ELR (cell line): ENCODE measurements at places on chromosomes 6 and 20.

- DNase-seq, result no peak
Measured at GRCh38 chr6:169915769-169916550, 164.5 kb downstream of the ERMARD start.

DNA sequence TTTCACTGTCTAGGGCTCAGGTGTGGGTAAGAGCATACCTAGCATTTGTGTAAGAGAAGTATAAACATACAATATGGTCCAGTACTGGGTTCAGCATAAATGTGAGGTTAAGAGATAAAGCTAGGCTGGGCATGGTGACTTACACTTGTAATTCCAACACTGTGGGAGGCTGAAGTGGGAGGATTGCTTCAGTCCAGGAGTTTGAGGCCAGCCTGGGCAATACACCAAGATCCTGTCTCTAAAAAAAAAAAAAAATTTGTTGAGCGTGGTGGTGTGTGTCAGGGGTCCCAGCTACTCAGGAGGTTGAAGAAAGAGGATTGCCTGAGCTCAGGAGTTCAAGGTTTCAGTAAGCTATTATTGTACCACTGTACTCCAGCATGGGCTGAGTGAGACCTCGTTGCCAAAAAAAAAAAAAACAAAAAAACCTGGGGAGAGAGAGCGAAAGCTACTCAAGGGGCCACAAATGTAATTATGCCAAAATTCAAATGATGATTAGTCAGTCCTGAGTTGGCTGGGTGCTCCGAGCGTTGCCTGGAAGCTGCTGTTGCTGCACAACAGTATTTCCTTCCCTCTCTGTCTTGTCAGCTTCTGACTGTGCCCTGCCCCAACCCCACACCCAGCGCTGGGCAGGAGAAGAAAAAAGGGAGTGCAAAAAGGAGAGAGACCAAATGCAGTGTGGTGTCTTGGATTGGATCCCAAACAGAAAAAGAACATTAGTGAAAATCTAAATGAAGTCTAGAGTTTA is 24.0 kb downstream of the CMTR1 start:
- DNase-seq, result peak; percentile 90

DNA sequence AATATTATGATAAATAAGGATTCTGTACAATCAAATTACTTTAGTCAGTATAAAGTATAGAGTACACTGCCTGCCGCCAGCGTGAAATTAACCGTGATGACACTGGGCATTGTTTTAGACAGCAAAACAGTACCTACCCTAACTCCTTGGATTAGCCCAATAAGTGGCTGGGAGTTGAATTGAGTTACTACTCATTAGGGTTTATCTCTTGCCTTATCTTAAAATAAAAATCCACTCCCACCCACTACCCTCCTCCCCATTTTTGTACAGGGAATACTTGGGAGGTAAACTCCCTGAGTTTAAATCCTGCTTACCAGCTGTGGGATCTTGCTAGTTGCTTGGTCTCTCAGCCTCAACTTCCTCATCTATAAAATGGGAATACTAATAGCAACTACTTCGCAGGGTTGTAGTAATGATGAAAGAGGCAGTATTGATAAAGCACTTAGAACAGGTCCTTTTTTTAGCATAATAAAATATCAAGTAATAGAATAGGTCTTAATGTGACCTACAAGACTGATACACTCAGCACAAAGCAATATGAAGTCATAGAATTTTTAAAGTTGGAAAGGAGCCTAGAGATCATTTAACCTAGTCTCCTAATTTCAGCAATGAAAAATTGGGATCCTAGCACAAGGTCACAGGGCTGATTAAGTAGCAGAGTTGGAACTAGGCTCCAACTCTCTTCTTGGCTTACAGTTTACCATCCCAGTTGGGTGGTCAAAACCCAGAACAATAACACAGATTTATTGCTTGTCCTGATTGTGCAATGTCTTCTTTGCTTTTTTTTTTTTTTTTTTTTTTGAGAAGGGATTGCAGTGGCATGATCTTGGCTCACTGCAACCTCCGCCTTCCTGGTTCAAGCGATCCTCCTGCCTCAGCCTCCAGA is 23.8 kb downstream of the PHACTR2 start:
- no peak for DNase-seq

DNA sequence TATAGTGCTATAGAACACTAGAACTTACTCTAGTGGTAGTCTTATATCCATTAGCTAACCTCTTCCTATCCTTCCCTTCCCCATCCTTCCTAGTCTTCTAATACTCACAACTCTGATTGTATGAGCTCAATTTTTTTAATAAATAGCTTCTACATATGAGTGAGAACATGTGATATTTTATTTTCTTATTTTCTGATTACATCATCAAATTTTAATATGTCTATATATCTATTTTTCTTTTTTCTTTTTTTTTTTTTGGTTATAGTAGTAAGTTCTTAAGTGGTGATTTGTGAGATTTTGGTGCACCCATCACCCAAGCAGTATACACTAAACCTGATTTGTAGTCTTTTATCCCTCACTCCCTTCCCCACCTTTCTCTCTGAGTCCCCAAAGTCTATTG is 112.5 kb downstream of the JAG1 start:
- DNase-seq, result no peak

- DNase-seq, result no peak
Measured at GRCh38 chr6:43271103-43271815, 26.8 kb upstream of the SLC22A7 start.

- no peak for DNase-seq
Measured at GRCh38 chr6:5693225-5694145, 313.2 kb downstream of the NRN1 start.

- no peak for DNase-seq
Measured at GRCh38 chr6:66985816-66986215, 1278.8 kb upstream of the EYS start.

DNA sequence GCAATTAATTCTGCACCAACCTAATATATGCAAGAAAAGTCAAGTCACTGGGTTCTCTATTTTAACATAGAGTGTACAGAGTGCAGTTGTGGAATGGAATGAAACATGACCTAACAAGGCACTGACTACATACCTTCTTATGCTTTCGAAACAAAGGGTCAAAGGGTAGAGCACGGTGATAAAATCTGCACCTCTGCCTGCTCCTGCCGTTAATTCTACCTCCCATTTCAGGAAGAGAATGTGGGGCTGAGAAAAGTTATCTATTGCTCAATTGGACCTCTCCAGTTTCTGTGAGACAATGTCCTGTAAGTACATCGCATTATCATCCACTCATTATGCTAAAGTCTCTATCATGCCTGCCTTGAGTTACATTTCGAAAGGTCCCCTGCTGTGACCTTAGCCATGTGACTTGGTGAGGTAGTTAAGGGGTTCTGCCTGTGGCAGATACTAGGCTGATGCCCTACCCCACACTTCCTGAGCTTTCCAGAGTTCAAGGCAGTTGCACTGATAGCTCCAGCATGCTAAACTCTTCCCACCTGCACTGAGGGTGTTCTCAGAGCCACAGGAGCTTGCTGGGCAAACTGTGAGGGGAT is 14.0 kb upstream of the MOCS1 start:
- no peak for DNase-seq

- no peak for DNase-seq
Measured at GRCh38 chr20:2834401-2835110, 5.9 kb downstream of the PCED1A start.

DNA sequence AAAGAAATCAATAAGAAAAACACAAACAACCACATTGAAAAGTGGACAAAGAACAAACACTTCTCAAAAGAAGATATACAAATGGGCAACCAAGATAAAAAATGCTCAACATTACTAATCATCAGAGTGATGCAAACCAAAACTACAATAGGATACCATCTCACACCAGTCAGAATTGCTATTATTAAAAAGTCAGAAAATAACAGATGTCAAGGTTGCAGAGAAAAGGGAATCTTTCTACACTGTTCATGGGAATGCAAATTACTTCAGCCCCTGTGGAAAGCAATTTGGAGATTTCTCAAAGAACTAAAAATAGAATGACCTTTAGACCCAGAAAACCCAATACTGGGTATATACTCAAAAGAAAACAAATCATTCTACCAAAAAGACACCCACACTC is 29.8 kb downstream of the KIF6 start:
- DNase-seq, result no peak

DNA sequence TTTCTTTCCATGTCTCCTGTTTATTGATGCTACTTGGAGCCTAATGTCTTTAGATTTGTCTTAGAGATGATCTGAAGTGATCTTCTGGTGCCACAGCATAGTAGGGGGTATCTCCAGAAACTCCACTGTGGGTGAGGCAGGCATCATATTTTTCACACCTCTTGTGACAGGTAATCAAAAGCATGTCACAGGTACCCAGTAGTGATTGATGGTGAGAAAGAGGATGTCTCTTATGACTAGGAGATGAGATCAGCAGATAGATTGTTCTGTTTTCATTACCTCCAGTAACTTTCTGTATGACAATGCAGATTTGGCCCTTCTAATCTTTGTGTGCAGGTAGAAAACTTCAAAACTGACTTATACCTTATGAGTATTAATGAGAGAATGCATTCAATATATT is 13.5 kb downstream of the NCOA7 start:
- DNase-seq, result no peak

- no peak for DNase-seq
Measured at GRCh38 chr6:33192671-33193602, 670 bp upstream of the COL11A2 start.

- DNase-seq, result no peak
Measured at GRCh38 chr6:74259981-74260380, 564.0 kb downstream of the CD109 start.

- no peak for DNase-seq
Measured at GRCh38 chr6:39898625-39899024, 35.6 kb downstream of the MOCS1 start.

- DNase-seq, result no peak
Measured at GRCh38 chr6:136024711-136025110, 173.2 kb downstream of the PDE7B start.

- peak; percentile 37 for DNase-seq
Measured at GRCh38 chr6:20564269-20564668, 30.0 kb downstream of the CDKAL1 start.

DNA sequence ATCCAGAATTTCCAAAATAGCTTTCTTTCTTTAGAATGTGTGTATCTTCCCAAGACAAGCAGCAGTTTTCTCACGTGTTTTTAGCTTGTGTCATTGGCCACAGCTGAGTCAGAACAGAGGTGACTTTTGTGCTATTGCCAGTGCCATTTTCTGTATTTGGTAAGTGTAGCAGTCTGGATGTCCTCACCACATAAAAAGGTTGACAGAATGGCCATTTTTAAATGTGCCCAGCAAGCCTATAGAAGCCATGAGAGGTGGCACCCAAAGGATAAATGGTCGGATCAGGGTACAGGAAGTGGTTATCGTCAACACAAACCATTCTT is 269.5 kb upstream of the HSF2 start:
- no peak for DNase-seq

DNA sequence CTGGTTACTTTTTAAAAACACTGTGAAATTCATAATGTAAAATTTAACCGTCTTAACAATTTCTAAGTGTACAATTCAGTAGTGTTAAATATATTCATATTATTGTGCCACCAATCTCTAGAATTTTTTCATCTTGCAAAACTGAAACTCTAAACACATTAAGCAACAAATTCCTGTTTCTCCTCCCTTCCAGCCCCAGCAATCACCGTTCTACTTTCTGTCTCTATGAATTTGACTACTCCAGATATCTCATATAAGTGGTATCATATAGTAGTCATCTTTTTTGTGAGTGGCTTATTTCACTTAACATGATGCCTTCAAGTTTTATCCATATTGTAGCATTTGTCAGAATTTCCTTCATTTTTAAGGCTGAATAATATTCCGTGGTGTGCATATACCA is 44.7 kb downstream of the RSPH3 start:
- no peak for DNase-seq

- no peak for DNase-seq
Measured at GRCh38 chr20:59750209-59750840, 146.0 kb downstream of the PHACTR3 start.

DNA sequence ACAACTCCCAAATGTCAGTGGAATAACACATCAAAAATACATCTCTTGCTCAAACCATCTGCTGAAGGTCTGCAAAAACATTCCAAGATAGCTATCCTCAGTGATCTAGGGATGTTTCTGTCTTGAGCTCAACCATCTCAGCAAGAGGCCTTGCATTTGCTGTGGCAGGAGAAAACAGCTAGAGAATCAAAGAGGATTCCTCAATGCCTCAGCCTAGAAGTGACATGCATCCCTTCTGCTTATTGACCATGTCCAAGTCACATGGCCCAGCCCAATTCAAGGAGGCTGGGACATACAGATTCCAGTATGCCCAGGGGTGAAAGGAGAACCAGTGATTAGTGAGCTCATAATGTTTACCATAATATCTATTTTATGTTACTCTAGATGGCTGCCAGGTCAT is 269.5 kb downstream of the PLCB1 start:
- no peak for DNase-seq
